NCI-H510A (cell line): ENCODE measurements at places on chromosomes 3 and 15.
A peak's percentile ranks its signal among the peaks of the same experiment; 100 is the strongest.

- no peak for DNase-seq
These were observed 153.8 kb upstream of the RAP2B start for GRCh38 chr3:153008226-153008625.

DNA sequence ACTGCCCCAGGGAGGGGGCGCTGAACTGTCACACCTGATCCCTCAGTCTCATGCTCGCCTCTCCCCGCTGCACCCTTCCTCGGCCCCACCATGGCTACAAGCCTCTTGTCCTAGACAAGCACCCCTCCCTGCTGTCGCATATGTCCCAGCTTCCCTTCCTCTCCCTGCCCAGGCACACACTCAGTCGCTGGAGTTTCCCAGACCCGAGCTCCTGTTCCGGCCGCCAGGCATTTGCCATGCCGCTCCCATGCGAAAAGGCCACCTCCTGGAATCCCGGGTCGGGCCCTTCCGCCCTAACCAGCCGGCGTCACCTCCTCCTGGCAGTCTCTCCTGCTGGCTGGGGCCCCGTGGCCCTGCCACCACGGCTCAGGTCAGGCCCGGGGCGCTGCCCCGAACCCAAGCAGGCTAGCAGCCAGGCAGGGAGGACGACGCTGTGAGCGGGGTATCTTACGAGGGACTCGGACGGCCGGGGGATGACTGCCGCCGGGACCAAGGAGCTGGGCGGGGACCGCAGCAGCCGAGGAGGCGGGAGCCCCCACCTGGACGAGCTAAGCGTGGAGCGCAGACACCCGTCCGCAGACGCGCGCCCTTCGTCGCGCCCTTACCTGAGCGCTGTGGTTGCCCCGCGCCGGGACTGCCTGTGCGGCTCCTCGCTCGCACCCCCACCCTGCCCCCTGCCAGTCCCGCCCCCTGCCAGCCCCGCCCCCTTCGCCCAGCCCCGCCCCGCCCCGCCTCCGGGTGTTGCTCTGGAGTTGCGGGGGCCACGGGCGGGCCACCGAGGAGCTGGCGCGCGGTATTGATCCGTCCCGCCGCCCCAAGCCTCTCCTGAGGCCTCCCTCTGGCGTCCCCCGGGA is at the start of gene ALS2CL:
TSS of gene ALS2CL (minus strand) at position 642 of the 854 bp plus-strand sequence. CDS start 4,239 bp downstream, outside the sequence.
- no peak for DNase-seq

GRCh38 chr3:49124991-49125670 is 4.5 kb upstream of the USP19 start:
- no peak for DNase-seq

DNA sequence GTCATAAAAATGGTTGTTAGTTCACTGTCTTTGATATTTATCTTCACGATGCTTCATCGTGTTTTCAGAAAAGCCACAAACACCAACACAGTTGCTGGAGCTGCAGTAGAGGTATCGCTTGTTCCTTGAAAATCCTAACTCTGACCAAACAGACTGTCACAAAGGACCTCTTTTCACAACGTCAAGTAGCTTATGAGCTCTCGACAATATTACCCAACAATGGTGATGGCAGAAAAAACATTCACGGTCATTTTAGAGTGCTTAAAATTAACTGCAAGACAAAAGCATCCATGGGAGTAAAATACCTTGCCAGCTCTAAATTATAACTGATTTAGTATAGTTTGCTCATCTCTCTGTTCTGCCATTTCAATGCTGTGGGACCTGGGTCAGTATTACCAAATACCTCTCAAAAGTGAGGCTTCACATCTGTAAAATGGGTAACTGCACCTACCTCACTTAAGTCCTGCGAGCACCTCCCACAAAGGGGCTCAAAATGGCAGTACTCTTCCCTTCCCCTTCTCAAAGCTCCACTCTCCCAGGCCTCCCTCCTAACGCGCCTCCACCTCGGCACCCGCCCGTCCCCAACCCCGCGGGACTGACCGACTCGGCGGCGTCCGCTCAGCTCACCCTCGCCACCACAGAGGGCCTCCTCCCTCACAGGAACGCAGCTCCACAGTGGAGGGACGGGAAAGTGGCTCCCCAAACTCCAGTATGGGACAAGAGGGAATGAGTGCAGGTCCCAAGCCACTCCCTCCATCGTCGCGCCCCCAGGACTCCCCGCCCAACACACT is 546 bp downstream of the TRIM59 start:
- peak; percentile 46 for DNase-seq

DNA sequence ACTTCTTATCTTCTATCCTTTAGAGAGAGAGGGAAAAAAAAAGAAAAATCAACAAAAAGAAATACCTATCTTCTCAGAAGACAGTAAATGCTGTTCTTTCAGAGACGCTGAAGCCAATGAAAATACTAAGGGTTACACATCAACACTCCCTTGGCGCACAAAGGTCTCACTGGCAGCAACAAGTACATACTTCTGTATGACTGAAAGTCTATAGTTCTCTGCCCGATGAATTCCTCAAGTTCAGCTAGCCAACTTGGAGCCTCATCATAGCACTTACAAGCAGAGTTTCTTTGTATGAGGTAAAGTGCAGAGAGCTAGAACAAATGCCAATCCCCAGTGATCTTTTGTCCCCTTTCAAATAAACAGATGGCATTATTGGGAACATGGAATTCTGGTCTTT is 62.7 kb downstream of the CPNE4 start:
- DNase-seq, result no peak

GRCh38 chr15:21260966-21261395 is 179.3 kb downstream of the POTEB3 start:
- no peak for DNase-seq
